ENCODE measurements at places on chromosomes 16 and 17.
A peak's percentile ranks its signal among the peaks of the same experiment; 100 is the strongest.

GRCh38 chr17:7755095-7755890, 37.7 kb downstream of the DNAH2 start:
- no peak for DNase-seq

DNA sequence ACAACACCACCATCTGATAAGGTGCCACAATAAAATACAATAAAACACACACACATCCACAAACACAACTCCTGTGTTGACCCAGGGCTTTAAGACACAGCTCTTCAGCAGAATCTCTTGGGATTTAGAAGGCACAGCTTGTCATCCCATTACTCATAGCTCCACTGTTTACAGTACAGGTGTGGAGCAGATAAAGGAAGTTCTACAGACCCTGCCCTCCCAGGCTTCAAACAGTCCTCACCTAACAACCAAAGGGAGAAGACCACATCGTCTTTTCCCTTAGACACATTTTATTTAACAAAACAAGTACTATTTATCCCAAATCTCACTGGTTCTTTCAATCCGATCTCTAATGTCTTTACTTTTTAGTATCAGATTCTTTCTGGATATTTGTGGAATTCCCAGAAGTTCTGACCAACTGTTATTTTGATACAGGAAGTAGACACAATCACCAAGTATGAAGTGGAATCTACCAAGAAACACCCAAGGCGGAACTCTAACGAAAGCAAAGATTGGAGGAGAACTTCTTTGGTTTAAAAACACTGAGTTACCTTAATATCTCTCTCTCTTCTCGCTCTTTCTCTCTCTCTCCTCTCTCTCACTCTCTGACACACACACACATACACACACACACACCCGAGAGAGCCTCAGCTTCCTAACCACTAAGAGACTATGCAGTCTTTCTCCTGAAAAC, 46.1 kb downstream of the CYTH1 start:
- DNase-seq = no peak

DNA sequence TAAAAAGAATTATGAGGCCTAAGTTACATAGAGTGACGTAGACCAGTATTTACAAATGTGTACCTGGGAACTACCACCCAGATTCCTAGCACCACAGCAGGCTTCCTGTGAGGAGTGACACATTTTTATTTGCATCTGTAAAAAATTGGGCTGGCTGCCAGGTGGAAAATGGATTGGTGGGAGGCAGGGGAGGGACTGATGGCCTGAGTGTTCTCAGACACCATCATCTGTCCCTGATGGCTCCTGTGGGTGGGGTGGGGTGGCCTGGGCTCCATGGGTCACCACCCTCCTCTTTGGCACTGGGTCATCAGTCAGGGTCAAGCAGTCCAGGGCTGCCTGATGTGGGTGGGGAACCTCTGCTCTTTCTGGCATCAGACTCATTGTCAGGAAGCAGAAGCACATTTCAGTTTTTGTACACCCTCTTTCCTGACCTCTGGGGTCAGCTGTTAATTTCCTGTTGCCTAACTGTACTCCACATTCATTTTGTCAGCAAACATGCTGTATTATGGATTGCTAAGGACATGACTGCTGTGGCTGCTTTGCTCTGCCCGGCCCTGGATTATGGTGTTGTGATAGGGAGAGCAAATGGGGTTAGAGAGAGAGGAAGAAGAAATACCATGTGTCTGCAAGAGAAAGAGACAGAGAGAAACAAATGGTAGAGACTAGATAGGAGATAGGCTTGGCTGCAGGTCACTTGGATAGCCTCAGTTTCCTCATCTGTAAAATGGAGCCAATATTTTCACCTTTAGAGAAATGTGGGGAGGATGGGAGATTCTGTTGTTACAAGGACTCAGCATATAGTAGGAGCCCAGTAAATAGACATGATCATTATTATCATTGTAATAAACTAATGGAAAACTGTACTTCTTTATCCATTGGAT, 11.6 kb upstream of the MFAP4 start:
- DNase-seq = no peak

DNA sequence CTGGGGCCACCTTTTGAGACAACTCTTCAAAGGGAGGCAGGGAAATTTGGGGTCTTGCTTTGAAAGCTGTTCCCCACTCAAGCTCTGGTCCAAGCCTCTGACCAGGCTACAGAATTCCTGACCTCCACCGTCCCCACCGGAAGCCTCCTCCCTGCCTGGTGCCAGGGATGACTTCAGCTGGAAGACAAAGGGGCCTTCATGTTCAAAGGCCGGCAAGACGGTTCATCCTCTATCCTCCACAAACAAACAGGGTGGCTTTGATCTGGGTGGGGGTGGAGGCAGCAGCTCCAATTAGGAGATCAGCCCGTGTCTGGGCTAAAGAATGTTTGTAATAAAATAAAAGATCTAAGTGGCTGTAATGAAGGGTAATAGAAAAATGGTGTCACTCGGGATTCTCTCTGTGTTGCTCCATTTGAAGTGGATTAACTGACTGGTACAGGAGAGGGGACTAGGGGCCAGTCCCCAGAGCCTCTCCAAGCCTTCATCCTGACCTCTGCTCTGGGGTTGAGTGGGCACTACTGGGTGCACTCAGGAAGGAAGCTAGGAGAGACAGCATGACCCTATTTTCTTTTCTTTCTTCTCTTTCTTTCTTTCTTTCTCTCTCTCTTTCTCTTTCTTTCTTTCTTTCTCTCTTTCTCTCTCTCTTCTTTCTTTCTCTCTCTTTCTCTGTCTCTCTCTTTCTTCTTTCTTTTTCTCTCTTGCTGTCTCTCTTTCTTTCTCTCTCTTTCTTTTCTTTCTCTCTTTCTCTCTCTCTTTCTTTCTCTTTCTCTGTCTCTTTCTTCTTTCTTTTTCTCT, 27.5 kb upstream of the NKD1 start:
- DNase-seq = no peak

GRCh38 chr17:47324224-47325020, 667 bp downstream of the EFCAB13 start:
- peak; percentile 37 for DNase-seq

DNA sequence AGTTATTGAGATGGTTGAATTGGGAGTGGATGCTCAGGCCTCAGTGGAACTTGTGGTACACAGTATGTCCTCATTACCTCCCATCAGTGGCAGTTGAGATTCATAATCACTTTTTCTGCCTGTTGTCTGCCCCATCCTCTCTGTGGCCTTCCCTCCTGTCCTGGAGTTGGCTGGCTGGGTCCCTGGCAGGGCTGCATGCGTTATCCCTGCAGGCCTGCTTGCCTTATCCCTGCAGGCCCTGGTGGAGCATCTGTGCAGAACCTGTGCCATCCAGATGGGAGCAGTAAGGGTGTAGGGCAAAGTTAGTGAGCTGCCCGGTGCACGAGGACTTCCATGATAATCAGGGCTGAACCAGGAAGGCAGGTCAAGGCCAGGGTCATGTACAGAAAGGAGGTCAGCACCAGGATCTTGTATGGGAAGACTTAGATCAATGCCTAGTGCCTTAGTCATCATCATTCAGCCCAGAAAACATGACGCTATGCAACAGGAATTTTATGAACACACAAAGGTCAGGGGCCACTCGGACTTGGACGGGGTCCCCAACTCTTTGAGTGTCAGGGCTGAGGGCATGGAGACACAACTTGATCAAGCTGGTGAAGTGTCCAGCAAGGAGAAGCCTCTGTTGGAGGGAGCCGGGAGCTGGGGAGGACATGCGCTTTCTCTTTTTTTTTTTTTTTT, 47.2 kb downstream of the ABCC1 start:
- peak; percentile 82 for DNase-seq

GRCh38 chr16:30620169-30620568, 10.0 kb upstream of the ZNF689 start:
- no peak for DNase-seq

GRCh38 chr17:13919818-13920217, 149.5 kb upstream of the COX10 start:
- DNase-seq = no peak

- DNase-seq = no peak
These were observed 646 bp downstream of the KIF22 start for GRCh38 chr16:29790949-29791844.

GRCh38 chr17:81117672-81118198, 47.6 kb upstream of the PVALEF start:
- DNase-seq = no peak

DNA sequence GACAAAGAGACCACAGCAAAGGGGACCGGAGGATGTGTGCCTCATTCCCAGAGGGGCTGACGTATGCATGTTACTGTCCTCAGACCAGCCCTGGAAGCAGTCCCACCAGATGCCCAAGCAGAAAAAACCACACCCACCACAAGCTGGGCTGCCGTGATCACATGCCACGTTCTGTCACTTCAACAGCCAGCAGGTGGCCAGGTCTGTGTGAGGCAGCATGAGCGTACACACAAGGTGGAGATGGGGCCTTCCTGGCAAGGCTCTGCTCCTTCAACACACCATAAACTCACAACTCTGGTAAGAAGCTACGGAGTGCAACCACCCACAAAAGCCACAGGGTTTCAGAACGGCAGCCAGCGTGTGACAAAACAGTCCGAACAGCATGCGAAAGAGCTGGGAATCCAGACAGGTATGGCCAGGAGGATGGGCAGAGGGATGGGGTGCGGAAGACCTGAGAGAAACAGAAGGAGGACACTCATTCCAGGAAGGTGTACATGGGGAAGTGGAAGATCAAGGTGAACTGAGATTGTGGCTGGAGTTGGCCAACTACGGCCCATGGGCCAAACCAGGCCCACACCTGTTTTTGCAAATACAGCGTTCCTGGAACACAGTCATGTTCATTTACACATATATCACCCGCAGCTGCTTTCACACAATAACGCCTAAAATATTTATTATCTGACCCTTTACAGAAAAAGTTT, 27.9 kb downstream of the MBTPS1 start:
- DNase-seq = no peak

- DNase-seq = no peak
These were observed 63.5 kb upstream of the TEX2 start for GRCh38 chr17:64326420-64327054.

GRCh38 chr16:57729182-57729484, 6.4 kb upstream of the KATNB1 start:
- no peak for DNase-seq

All from AG08395 (cell line).